H9 (cell line): ENCODE measurements at places on chromosomes 5 and 9.

DNA sequence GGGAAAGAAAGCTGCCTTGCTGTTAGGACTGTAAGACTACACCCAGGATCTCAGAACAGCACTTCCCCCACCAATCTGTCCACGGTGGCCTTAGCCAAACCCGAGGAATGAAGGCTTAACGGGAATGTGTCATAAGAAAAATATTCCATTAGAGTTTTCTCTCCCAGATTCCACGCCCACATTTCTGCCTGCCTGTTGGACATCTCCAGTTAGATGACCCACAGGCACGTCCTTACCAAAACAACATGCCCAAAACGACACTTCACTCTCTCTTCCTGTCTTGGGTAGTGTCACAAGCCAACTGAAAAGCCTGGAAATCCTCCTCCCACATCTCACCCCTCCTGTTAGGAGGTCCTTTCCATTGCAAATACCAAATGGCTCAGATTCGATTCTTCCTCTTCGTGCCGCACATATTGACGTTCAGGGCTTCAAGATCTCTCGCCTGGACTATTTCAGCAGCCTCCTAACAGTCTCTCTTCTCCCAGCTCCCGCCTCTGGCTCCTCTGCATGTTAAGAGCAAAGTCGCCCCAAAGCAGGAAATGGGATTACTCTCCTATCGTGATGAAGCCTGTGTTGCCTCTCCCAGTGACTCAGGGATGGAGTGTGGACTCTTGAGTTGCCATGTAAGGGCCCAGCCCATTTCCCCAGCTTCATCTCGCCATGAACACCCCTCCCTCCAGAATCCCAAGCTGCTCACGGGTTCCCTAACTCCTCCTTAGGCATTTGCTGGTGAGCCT, 159.3 kb downstream of the NR3C1 start:
- no peak for DNase-seq

GRCh38 chr9:5453673-5454072, 3.3 kb downstream of the CD274 start:
- DNase-seq = no peak

- no peak for DNase-seq
Observed at GRCh38 chr5:31062902-31063580, 130.4 kb upstream of the CDH6 start.

DNA sequence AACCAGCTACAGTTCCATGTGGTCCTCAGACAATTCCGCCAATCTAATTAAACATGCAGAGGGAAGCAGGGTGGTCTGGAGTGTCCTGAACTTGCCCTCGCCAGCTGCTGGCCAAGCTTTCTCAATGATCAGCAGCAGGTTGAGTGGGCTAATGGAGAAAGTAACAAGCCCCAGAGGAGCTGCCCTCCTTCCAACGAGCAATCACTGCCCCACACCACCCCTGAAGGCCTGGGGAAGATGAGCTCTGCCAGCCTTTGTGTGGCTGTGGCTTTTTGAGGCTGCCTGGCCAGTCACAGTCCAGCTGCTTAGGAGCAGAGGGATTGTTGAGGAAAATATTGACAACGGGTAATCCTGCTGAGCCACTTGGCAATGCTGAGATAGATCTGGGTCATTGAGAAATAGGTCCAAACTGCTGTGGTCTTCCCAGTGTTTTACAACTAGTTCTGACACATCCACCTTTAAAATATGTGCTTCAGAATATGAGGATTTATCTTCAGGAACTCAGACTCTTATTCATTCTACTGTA, 107.3 kb downstream of the CD180 start:
- no peak for DNase-seq

DNA sequence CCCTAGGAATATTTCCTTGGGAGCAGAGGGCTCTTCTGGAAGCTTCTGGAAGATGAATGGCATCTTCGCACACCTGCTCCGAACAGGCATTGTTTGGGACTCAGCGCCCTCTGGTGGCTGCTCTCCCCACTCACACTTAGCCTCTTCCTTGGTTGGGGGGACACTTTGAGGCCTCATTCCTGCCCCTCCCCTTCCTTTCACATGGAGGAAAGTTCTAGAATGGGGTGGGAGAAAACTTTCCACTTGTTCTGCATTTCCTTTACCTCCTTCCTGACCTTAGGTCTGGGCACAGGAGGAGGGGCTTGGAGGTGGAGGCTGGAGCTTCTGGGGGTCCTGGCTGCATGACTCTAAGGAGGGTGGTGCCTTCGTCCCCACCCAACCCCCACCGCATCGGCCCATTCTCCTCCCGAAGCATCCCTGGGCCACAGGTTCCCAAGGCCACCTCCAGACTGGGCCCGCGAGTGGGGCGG, 19.3 kb upstream of the SMIM32 start:
- DNase-seq = peak; percentile 67

DNA sequence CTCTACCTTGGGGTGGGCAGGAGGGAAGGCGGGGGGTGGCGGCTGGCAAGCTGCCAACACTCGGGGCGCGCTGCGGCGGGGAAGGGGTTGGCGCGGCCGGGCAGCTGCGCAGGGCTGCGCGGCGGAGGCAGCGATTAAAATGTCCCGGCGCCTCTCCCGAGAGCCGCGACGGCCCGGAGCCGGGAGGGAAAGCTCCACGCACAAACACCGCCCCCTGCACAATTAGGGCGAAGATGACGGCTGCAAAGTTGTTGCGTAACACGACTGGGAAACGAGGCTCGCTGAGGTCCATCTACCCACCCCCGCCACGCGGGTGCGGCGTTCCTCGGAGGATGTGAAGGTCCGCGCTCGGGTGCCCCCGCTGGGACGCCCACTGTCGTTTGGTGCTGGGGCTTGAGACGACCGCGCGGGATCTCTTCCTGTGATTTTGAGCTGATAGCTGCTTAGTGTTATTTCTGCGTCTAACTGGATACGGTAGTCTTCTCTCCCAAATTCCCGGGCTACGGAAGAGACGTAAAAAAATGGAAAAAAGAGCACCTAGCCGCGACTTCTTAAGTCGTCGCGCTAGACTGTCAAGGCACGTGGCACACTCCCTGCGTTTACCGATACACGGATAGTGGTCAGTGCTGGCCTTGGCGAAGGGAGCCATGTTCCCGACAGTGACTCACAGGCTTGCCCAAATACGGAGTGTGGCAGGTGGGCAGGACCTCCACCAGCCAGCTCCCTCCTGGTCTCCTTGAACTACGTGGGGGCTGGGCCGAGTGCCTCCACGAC, 958 bp upstream of the NFIL3 start:
- peak; percentile 58 for DNase-seq

DNA sequence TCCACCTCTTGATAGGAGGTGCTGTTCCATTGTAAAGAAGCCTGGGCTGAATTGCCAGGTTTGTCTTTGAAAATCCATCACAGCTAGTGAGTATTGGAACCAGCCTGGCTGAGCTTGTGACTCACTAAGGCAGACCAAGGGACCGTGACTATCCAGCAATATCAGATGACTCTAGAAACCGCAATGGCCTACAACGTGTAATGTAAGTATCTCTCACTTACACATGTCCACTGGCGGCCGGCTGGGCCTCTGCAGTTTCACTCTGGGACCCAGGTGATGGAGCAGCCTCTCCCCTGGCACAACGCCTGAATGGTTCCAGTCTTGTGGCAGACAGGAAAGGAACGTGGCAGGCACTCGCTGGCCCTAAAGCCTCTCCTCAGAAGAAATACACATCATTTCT, 3.1 kb upstream of the HRH2 start:
- no peak for DNase-seq

GRCh38 chr9:116641292-116642059, 45.6 kb upstream of the TRIM32 start:
- DNase-seq = no peak

DNA sequence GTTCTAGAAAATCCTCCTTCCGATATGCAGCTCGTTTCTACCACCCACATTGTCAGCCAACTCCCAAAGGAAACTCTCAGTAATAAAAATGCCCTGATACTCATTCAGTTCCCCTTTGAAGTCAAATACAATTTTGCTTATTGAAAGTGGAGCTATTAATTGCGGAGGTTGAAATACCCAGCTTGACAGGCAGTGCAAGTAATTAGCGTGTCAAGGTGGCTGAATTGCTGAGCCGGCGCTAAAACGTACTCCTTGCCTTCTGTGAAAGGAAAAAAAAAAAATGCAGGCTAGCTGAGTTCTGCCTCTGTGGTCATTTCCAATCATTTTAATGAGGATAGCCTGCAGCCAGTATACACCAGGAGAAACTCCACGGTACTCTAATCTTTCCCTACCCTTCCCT, 165.5 kb downstream of the RORB start:
- no peak for DNase-seq

DNA sequence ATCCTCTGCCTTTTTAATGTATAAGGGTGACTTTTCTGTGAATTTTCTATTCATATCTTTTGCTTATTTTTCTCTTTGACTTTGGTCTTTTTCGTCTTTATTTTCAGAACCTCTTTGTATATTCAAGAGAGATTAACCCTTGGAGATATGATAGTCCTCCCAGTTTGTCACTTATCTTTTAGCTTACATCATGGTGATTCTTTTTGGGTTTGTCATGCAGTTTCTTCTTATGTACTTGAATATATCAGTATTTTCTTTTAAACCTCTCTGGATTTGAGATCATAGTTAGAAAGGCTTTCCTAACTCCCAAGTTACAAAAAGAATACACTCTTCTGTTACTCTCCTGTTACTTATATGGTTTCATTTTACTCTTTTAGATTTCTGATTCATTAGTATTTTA, 27.5 kb upstream of the GPR21 start:
- DNase-seq = no peak

DNA sequence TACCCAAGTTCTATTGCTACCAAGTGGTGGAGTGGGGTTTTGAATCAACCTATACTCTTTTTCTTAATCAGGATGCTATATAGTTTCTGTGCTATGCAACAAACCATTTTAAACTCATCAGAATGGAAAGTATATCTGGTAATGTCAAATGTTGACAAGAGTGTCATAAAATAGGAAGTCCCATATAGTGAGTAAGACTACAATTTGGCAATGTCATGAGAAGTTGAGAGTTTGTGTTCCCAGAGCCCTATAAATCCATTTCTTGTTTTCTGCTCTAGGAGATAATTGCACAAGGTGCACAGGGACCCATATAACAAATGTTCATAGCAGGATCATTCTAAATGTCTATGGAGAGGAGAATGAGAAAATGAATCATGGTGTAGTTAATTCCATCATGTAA, 109.8 kb upstream of the TXNDC8 start:
- DNase-seq = no peak

DNA sequence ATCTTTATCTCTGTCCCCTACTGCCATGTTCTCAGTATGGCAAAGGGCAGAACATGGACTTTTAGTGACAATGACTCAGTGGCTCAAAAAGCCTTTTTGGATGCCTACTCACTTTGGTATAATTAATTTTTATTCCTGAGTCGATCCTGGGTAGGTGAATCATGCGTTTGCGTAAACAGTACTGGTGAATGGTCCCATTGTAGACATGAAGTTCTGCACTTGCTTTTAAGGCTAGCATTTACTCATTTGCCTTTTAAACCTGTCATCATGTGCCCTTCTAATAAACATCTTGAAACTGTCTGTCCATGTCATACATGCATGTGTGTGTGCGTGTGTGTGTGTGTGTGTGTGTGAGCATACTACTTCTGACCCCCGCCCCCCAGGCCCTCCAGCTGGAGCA, 223.0 kb downstream of the AUH start:
- no peak for DNase-seq

DNA sequence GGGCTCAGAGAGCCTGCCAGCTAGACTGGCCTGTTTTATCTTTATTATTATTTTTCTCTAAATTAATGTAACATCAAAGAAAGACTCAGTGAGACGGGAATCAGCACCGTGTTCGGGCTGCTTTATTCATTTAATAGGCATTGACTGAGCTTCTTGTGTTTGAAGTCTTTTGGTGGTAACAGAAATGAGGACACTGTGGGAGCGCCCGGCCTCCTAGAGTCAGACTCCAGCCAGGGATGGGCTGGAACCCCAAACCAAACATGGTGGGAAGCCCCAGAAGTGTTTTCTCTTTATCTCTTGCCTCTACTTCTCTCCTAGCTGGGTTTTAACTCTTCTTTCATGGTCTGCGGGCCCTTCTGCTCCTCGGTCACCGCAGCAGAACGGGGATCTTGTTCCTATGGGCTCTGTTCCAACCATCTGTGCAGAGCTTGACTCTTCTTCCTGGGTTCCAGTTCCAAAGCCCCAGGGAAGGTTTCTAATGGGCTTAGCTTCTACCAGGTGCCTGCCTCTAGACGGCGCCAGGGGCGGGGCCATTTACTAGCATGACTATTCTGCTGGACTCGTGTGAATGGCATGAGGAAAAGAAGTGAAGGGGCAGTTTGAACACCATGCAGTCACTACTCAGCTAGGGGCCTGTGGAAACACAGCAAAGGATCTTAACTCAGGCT, 123.8 kb downstream of the FGF18 start:
- no peak for DNase-seq

- DNase-seq = no peak
Observed at GRCh38 chr9:6680797-6681146, 35.2 kb upstream of the GLDC start.

GRCh38 chr9:127402401-127403090, 5.6 kb downstream of the SLC2A8 start:
- no peak for DNase-seq

GRCh38 chr9:4588721-4589120, 73.4 kb upstream of the PLPP6 start:
- DNase-seq = no peak

DNA sequence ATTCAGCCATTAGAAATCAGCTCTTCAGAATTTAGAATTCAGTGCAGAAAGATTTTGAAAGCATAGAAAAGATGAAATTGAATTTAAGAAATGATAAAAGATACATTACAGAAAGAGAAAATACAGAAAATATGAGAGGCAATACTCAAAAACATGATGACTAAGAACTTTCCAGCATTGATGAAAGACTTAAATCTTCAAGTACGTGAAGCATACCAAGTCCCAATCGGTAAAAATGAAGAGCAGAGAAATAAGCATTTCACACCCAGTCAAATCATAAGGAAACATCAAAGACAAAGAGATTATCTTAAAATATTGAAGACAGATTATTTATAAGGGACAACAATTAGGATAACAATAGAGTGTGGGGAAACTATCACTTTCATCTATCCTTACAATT, 35.1 kb downstream of the MUSK start:
- DNase-seq = no peak

DNA sequence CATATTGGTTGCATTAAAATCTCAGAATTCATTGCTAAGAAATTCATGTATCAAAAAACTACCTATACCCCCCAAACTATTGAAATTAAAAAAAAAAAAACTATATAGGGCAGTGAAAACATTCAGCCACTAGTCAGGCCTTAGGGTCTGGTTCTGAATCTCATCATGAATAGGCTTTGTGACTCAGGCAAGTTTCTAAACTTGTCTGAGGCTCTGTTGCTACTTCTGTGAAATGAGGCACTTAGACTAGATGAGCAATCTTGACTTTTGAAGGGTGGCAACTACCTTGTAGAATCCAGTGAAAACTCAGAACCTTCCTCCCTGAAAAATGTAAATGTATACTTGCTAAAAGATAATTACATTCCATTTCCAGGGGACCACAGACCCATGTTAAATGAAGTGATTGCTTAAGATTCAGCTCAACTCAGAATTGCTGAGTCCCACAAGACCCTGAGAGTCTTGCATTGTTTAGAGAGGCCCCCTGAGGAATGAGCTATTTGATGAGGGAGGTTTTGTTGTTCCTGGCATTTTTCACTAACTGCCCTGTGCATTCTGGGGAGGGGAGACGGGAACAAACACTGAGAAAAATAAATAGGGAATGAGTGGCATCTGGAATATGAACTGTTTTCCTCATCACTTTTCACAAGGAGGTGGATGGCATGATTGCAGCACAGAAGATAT, 29.5 kb downstream of the RAI14 start:
- DNase-seq = no peak

GRCh38 chr9:135419106-135419505, 60.5 kb upstream of the PPP1R26 start:
- no peak for DNase-seq
